ENCODE measurements at places on chromosomes 5 and 9.

DNA sequence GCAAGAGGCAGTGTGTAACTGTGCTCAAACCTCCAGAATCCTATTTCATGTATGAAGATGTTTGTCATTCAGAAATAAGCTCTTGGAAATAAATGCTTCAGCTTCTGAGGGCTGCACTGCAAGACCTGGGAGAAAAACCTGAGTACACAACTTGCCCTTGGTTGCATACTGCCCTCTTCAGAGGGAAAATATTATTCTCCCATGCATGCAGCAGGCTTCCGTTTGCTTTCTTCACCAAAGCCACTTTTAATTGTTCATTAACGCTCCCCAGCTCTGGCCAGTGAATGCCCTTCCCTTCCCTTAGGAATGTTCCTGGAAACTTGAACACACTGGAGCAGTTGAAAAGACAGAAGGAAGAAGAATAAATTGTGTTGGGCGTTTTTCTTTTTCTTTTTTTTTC, 2.5 kb upstream of the WHRN start:
- DNase-seq = no peak

DNA sequence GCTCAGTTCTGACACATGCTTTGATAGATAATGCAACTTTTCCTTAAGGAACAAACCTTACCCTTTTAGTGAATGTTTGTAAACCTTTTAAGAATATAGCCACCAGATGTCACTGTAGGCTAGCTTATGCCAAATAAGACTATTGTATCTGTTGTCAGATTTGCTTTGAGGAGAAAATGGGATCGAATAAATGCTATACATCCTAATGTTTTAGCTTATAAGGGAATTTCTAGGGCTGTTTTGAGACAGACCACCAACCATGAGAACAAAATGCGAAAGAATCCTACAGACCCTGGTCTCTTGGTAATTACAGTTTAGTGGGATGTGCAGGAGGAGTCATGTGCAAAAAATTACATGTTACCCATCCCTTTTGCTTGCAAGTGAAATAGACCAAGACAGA, 127.6 kb upstream of the NMUR2 start:
- DNase-seq = no peak

DNA sequence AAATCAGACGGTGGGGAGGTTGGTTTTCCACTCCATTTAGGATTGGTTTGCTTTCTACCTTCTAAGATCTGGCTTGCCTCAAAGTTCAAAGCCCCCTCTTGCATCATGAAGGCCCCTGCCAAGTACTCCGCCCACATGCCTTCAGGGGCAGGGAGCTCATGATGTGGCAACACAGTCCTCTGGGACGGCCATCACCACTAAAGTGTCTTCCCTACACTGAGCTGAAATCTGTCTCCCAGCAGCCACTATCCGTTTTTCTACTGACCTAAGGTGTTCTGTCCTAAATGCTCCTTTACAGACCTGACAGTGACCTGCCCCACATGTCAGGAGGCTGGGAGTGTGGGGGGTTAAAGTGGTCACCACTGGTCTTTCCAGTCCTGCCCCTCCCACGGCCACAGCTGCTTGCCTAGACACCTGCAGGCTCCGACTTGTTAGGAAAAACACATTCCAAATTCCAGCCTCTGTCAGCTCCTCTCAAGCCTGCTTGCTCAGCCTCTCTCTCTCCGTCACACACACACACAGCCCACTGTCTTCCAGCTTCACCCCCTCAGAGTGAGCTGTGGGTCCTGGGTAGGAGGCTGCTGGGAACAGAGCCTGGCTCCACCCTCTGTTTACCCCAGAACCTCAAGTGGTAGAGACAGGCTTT, 44.9 kb downstream of the SHB start:
- no peak for DNase-seq

GRCh38 chr5:78232163-78232562, 62.3 kb downstream of the AP3B1 start:
- DNase-seq = no peak

- DNase-seq = no peak
These were observed at the start of gene RANBP17 for GRCh38 chr5:170861917-170862766. RANBP17 (plus strand) TSS chr5:170862018.

DNA sequence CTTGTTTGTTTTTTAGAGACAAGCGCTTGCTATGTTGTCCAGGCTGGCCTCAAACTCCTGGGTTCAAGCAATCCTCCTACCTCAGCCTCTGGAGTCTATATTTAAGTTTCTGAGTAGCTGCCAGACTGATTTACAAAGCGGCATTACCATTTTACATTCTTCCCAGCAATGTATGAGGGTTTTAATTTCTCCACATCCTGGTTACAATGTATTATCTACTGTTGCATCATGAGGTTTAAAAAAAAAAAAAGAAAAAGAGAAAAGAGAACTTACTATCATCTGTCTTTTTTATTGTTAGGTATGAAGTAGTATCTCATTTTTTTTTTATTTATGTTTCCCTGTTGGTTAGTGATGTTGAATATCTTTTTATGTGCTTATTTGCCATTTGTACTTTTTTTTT, 18.9 kb upstream of the CLINT1 start:
- DNase-seq = no peak

DNA sequence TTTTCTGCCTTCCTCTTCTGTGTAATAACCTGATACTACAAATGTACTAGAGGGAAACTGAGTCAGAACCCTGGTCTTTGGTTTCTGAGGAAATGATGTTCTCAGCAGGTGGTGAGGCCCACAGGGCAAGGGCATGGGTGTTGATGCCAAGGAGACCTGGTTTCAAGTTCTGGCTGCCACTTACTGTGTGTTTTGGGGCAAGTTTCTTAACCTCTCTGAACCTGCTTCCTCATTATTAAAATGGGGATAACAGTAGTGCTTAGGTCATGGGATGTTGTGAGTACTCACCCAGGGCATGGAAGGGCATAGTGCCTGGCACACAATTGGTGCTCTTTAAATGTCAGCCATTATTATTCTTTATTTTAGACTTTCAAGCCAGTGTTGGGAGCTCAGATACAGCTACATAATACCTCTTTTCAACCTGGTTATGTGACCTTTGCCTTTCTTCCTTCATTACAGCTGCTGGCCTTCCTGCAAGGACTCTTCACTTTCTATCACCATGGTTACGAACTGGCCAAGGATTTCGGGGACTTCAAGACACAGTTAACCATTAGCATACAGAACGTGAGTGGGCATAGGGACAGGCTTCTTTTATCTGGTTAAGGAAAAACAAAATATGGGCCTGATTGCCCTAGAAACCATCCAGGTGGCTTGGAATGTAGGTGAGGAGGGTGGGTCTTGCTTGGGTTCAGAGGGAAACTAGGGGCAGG, 131.5 kb downstream of the ARHGAP26 start:
- DNase-seq = no peak

DNA sequence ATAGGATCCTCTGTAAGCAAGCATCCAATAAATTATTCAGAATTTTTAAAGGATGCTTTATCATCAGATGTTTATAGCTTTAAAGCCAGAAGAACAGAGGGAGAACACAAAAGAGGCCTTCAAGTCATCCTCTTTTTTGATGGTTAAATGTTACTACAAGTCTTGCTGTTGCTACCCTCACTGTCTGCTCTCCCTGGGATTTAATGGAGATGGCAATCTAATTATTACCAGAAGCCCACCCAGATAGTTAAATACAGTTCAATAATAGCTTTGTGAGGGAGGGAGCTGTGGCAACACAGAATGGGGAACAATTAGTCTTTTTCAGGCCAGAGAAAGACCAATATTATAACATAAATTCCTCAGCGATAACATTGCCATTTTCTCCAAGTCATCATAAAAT, 87.0 kb upstream of the ACTBL2 start:
- no peak for DNase-seq

DNA sequence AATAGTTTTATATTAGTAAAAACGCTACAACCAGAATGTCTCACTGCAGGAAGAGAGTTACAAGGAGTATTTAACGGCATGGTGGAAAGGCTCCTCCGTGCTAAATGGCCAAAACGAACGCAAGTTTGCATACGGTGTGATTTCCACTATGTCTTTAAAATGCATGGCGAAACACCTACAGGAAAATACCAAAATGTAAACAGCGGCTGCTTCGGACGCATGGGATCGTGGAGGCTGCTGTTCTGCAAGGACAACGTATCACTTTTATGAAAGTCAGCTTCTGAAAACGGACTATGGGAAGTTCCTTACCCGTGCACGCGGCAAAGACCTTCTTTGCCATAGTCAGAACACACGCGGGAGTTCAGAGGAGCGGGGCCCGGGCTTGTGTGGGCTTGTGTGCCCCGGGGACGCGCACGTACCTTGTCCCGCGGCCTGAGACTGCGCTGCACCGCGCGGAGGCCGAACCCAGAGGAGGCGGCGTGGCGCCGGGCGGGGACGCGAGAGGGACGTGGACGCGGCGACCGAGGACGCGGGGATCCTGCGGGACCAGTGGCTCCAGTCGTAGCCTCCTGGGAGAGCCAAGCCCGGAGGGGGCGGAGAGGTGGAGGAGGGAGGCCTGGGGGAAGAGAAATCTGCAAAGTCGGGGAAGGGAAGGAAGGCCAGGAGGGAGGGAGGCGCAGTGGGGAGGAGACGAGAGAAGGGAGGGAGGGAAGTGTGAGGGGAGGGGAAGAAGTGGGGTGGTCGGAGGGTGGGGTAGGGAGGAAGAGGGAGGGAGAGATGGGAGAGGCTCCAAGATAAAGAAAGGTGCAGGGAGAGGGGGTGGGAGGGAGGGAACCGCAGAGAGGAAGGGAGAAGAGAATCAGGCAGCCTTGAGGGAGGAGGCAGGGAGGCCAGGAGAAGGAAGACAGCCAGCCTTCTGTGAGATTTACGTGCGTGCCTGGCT, at the start of gene CMBL:
CMBL (minus strand) TSS at position 697 of the 943 bp plus-strand sequence. CDS start 17,140 bp downstream, outside the sequence.
- no peak for DNase-seq

DNA sequence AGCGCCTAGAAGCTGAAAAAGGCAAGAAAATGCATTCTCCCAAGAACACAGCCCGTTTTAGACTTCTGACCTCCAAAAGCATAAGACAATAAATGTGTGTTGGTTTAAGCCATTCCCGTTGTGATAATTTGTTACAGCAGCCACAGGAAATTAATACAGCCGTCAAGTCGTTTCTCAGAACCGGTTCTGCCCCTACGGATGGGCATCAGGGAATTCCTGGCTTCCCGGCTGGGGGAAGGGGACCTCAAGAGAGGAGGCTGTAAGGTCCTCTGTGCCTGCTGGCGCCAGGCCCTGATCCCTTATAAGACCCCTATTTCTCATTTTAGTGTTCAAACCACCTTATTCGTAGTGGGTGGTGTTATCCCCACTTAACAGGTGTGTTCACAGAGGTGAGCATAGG, 50.6 kb upstream of the RPL26L1 start:
- no peak for DNase-seq

DNA sequence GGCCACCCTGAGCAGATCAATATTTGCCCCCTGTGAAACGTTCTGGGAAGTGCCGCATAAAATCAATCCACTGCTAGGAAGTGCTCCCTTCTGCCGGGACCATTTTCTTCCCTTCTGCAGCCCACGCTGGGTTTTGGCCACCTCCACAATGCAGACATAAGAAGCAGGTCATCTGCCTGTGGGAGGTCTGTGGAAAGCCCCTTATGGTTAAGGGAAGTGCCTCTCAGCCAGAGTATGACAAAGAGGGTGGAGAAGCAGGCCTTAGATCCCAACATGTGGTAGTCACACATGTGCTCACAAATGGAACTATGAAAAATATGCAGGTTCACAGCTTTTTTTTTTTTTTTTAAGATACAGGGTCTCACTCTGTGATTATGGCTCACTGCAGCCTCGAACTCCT, 82.8 kb downstream of the SLC1A3 start:
- DNase-seq = no peak

GRCh38 chr5:150440948-150441812, 8.4 kb downstream of the RPS14 start:
- no peak for DNase-seq

GRCh38 chr9:98251551-98251950, 3.9 kb downstream of the TBC1D2 start:
- DNase-seq = no peak

DNA sequence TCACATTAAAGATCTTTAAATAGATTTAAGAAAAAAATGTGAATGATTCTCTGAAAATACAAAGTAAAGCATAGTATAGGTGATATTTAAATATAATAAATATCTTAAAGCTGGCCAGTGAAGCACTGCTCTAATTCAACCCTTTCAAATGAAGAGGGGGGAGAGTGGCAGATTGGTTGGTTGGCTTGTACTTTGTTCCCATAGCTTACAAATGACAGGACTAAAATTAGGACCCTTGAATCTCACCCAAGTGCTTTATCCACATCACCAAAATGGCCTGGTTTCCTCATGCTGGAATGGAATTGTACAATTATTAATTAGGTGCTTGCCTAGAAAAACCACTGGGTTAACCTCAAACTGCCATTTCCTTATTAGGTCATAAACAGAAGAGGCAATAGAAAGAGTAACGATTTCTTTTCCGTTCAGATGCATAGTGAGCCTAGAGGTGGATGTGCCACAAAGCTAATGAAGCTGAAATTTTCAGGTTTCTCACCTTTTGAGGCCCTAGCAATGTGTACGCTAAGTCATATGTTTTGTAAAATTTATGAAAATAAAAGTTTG, 354.5 kb upstream of the CDH6 start:
- no peak for DNase-seq

DNA sequence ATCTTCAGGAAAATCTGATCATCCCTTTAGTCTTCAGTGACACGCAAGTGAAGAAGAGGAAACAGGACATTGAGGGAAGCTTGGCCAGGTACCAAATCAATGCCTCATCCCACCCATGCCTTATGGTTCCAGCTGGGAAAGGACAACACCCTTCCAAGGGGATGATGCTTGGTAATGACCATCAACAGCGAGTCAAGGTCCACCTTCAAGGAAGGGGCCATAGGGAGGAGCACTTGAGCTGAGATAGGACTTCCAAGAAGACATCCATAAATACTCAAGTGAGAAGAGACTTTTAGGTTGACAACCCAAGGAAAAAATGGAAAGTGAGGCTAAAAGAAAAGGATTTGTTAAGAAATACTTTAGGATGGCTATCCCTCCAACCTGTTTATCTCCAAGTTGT, 27.1 kb upstream of the GAS1 start:
- DNase-seq = no peak

DNA sequence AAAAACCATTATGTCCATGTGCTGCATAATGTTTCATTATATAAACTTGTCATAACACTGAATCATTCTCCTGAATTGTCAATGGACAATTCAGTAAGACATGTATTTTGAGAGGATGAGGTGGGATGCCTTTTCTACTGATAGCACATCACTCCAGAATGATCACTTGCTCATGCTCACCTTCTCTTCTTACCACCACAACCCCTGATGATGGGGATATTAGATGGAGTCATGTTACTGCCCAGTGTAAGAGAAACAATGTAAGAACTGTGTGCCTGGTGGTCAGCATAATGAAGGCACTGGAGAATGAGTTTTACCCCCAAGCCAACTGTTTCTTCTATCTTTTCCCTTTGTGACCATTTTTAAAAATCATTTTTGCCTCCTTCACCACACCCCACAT, 198.8 kb downstream of the ADAMTSL1 start:
- no peak for DNase-seq

DNA sequence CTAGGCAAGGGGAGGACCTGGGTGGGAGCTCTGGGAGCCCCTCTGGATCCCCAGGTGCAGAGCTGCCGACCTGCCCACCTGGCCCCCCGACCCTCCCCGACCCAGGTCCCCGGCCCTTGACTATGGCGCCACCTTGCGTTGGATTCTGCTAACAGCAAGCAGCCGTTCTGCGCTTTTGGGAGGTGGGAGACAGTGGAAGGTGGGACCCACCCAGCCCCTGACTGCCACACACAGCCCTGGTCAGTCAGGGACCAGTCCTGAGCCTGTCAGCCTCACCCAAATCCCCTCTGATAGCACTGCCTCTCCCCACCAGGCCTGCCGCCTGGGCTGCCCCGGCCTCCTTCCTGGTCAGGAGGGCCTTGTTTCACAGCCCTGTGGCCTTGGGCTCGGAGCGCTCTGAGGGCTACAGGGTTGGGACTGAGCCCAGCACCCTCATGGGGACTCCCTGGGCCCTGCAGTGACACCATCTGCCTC, 77.9 kb downstream of the HMCN2 start:
- DNase-seq = no peak
